ENCODE measurements at places on chromosomes 5 and 9.

- DNase-seq: peak; percentile 16
Measured at GRCh38 chr5:124583469-124584350, 162.7 kb downstream of the ZNF608 start.

- no peak for DNase-seq
Measured at GRCh38 chr5:146238973-146239372, 35.6 kb downstream of the RBM27 start.

GRCh38 chr5:117461403-117461802 is 886.8 kb upstream of the SEMA6A start:
- DNase-seq: no peak

GRCh38 chr9:124503713-124504529 is 3.3 kb downstream of the NR5A1 start:
- no peak for DNase-seq

DNA sequence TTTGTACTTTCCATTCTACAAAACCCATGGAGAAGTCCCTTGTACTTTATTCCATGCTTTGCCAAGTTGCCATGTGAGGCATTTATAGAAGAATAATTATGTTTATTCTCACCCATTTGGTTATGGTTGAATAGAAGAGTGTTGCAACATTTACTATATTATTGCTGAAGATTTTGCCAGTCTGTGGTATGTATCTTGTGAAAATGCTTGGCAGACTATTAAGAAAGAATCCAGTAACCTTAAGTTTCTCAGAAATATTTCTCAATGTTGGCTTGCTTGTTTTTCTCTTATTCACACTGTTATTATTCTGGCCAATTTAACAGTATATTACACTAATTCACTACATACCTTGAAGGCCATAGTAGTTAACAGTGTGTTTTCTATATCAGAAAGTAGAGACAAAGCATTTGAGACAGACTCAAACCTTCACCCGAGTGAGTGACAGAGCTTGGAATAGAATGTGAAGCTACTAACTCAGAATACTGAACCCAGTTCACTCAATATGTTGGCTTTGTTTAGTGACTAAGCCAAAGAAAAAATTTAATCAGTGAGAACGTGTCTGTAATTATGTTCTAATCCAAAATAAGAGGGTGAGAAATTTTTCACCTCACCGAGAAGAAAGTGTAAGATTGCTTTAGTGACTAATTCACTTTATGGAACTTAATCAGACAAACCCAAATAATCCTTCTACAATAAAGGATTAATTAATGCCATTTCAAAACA is 184.4 kb downstream of the CWC27 start:
- no peak for DNase-seq

- DNase-seq: no peak
Measured at GRCh38 chr5:98816582-98817222, 43.2 kb downstream of the RGMB start.

DNA sequence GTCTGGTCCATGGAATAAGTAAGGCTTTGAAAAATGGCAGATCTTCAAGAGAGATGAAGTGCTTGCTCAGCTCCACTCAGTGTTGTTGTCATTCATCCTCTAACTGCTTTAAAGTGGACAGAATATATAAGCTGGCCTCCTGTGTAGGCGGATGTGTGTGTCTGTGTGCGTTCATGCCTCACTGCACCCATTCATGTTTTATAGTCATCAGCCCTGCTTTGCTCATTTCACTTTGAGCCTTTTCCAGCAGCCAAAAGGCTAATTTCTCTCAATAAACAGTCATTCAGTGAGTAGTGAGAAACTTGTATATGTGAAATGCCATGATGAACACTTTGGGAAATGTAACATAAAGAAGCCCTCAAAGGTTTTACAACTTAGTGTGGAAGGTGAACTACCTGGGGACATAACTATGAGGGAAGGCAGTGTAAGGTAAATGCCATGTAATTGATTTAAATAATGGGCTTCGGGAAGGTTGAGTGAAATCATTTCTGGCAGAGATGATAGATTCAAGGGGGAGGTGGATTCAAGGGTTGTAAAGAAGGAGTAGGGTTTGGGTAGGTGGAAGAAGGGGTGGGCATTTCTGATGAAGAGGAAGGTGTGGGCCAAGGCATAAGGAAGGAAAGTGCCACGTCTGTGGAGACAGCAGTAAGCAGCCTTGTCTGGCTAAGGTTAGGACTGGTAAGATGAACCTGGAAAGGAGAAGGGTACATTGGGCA is 15.7 kb downstream of the TTC23L start:
- no peak for DNase-seq

GRCh38 chr9:88313364-88314220 is 74.7 kb upstream of the SPIN1 start:
- no peak for DNase-seq

GRCh38 chr5:139653616-139654015 is 5.5 kb downstream of the CXXC5 start:
- no peak for DNase-seq

GRCh38 chr5:122076669-122077365 is 1.2 kb downstream of the LOX start:
- DNase-seq: peak; percentile 71

GRCh38 chr9:124969401-124969800 is 28.5 kb upstream of the GOLGA1 start:
- no peak for DNase-seq

- DNase-seq: no peak
Measured at GRCh38 chr5:103428411-103428871, 134.1 kb downstream of the NUDT12 start.

DNA sequence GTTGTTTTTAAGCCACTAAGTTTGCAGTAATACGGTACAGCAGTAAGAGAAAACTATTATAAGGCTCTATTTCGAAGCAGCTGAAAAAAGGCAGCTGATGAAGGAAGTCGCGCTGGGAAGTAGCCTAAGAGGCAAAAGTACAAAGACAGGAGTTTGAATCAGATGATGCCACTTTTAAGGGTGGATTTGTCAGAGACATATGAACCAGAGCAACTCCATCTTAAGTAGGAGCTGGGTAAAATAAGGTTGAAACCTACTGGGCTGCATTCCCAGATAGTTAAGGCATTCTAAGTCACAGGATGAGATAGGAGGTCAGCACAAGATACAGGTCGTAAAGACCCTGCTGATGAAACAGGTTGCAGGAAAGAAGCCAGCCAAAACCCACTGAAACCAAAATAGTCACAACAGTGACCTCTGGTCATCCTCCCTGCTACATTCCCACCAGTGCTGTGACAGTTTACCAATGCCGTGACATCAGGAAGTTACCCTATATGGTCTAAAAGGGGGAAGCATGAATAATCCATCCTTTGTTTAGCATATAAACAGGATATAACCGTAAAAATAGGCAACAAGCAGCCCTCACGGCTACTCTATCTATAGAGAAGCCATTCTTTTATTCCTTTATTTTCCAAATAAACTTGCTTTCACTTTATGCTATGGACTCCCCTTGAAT is 91.8 kb upstream of the PRSS3 start:
- DNase-seq: no peak

GRCh38 chr5:168681556-168682183 is 102.5 kb upstream of the PANK3 start:
- DNase-seq: no peak

GRCh38 chr5:139764886-139765408 is 30.7 kb upstream of the PSD2 start:
- no peak for DNase-seq

DNA sequence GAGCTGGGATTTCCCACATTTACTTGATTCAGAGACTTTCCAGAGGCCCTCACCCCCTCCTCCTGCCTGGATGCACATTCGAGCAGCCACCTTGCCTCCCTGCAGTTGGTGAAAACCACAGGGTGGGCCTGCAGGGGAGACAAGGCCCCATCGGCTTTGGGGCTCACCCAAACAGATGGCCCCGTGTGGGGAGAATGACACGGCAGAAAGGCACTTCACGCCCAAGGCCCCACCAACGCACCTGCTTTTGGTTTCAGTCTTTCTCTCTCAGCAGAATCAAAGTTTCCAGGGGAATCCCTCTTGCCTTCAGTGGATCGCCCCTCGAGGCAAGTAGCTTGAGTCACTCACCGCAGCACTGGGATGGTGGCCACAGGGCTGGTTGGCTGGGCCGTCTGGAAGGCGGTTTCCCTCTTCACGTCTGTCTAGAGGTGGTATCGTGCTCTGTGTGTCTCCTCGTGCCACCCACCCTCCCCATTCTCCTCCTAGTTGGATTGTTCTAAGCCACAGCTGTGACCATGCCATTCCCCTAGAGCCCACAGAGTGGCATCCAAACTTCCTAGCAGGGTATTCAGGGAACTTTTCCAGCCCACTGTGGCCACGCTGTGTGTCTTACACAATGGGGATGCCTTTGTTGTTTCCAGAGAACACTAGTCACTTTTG is 31.8 kb downstream of the SEC61B start:
- DNase-seq: no peak

DNA sequence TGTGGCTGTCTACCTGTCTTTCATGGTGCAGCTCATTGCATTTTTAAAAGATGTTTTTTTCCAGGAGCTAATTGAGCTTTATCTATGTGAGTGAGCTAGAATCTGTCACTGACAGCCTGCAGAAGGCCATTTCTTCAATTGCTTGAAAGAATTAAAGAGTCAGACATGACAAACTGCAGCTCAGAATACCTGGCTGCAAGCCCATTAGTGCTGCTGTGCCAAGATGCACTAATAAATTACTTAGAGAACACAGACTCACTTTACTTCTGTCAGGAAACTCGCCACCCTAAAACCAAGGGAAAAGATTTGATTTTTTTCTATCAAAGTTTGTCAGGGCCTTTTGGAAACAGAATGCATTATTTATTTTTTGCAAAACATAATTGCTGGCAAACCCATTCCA is 368.3 kb downstream of the CAAP1 start:
- no peak for DNase-seq

DNA sequence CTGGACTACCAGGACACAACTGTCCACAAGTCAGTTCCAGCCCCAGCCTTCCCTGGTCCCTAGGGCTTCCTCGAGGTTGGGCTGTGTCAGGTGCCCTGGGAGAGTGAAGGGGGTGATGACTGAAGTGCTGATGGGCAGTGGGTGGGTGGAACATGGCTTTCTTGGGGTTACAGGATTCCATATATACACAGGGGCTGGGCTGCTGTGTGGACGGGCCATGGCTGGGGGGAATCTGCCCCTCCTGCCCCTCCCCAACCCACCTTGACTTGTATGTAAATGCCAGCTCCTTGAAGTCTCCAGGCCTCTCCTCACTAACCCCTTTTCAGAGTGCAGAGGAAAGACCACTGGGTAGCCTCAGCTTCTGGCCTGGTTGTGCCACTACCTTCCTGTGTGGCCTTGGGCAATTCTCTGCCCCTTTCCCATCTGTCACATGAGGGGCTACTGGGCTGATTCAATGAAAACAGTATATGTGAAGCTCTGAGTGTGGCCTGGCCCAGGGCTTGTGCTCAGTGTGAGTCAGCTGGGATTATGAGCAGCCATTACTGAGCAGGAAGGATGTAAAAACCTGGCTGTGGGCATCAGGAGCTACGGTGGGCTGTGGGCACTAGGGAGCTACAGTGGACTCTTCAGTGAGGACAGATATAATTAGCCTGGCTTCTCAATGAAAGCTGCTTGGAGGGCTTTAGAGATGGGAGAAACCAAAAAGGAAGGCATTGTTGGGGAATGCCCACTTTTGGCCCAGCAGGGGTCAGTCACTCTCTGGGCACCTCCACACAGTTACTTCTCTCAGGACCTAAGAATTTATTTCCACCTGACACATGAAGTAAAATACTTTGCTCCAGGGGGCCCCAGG is 23.3 kb downstream of the PITX1 start:
- no peak for DNase-seq

DNA sequence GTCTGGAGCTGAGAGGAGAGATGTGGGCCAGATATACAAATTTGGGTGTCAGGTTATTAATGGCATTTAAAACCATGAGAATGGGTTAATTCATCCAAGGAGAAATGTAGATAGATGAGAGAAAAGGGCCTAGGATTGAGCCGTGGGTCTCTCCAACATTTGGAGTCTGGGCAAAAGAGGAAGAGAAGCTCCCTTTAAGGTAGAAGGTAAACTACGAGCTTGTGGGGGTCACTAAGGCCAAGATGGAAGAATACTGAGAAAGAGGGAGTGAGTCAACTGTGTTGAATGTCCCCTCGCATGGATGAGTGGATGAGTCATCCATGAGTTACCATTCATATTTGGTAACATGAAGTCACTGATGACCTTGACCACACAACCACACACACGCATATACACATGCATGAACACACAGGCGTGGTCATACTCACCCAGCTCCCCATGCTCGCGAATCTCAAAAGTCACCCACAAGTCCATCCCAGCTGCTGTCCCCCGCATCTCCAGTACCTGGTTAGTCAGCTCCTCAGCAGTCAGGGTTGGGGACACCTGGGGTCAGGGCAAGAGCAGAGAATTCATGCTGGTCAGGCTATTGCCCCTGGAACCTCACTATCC is 6.8 kb upstream of the FCHSD1 start:
- no peak for DNase-seq

GRCh38 chr9:112081918-112082729 is 93.0 kb downstream of the SUSD1 start:
- no peak for DNase-seq

DNA sequence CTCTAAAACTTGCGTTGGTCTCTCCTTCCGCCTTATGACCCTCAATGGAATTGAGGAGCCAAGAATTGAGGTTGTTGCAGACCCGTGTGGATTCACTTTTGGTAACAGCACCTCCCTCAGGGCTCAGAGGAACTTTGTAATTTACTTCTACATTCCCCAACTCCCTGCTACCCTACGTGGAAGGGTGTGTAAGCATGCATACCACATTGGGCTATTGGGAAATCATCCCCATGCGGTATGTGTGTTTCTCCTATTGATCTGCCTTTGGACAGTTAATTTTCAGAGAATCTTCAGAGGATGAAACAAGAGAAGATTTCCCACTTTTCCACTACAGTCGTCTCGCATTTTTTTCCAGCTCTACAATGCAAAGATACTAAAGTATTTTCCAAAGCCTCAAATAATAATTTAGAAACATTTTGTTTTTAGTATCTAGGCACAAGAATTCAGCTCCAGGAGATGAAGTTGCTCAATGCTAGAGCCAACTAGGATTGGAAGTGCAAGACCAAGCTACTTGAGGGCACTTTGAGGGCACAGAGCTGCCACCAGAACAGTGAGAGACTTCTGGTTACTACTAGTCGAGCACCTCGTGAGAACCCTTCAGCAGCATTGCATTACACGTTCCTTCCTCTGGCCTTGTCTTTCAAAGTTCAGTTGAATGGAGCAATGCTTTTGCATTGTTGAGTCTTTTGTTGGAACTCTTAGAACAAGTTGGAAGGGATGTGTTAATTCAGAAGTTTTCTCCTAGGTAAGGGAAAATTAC is 3.4 kb downstream of the C1QTNF3 start:
- DNase-seq: no peak

GRCh38 chr5:142399891-142400290 is 75.1 kb upstream of the SPRY4 start:
- DNase-seq: no peak

GRCh38 chr5:85096421-85096820 is 711.7 kb upstream of the EDIL3 start:
- DNase-seq: no peak
